ENCODE measurements at places on chromosomes 6 and 20.

DNA sequence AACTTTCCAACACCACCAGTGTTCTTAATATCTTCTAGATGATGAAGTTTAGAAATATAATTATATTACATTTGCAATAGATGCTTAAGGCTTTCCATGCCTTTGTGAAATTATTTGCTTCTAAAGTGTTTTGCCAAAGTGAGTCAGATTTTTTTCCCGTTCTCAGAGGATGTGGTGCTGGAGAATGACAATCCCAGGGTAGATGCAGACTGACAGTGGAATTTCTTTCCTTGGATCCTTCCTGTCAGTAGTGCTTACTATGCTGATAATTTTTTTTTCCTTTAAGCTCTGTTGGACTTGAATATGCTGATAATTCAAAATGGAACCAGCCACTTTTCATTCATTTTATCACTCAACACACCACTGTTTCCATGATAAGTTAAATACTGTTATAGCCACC is 59.9 kb upstream of the SOX4 start:
- no peak for DNase-seq

GRCh38 chr6:168371981-168372711 is 52.6 kb upstream of the DACT2 start:
- no peak for DNase-seq

DNA sequence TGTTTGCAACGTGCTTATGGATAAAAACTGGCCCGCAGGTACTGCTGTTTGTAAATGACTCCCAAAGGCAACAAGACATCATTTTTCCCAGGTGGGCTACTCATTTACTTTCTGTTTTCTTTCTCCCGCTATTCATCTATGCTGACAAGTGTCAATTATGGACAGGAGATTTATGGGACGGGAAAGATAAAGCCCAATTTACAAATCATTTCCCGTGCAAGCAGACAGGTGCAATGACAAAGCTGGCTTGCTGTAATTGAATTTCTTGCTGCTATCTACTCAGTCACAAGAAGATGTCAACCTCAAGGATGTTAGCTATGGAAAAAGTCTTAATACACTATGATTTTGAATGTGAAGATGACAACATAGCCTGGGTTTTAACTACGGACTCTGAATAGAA is 125.5 kb downstream of the EPHA7 start:
- no peak for DNase-seq

- DNase-seq = peak; percentile 34
Measured at GRCh38 chr6:147507162-147508041, 1.1 kb upstream of the SAMD5 start.

DNA sequence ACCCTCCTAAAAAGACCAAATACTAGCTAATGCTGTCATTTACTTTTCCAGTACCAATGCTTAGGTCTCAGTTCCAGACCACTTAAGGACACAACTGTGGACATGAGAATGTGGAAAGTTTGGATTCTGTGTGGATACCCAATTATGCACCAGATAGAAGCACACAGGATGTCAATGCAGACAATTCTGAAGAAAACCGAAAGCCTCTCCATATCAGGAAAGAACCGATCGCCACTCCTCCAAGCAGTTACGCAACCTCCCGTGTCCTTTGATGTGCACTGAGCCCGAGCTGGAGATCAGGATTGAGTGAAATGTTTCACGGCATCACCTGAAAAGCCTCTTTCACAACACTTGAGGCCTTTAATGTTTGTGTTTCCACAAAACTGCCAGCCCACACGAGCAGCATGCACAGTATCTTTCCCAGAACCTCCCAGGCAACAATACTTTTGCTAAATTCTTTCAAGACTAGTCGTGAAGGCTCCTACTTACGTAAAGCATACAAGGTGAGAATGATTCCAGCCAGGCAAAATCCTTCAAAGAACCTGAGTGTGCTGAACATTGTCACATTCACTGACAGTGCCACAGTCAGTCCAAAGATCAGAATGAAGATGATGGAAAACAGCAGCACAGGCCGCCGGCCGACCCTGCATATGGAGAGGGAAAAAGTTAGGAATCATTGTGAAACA is 47.0 kb downstream of the SLC22A23 start:
- no peak for DNase-seq
